ENCODE measurements at places on chromosomes 11 and 22.

DNA sequence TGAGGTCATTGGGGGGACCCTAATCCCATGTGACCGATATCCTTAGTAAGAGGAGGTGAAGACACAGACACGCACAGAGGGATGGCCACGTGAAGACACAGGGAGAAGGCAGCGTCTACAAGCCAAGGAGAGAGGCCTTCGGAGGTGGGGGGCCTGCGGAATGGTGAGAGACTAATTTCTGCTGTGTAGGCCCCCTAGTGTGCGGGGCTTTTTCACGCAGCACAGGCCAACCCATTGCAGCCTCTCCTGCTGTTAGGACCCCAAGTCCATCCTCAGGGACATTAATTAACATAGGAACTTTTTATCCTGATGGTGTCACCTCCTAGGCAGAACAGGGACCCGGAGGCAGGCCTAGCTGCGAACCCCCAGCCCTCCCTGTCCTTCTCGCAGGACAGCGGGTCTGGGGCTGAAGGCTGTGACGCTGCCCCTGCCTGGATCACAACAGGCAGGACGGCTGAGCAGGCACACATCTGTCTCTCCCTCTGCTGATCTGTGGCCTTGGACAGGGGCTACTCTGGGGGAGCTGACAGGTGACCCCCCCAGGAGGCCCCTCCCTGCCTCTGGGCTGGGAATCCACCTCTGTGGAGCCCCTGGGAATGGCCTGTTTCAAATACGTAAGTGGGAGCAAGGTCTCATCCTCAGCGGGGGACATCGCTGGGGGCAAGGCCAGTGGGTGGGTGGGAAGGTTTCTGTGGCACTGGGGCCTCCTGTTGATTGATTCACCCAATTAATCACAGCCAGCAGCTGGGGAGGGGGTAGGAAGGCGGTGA is 7.9 kb downstream of the ASCL2 start:
- no peak for DNase-seq

GRCh38 chr11:103085758-103086365 is 6.1 kb downstream of the DCUN1D5 start:
- no peak for DNase-seq

GRCh38 chr22:36398601-36399471 is 11.1 kb upstream of the MYH9 start:
- DNase-seq = no peak

DNA sequence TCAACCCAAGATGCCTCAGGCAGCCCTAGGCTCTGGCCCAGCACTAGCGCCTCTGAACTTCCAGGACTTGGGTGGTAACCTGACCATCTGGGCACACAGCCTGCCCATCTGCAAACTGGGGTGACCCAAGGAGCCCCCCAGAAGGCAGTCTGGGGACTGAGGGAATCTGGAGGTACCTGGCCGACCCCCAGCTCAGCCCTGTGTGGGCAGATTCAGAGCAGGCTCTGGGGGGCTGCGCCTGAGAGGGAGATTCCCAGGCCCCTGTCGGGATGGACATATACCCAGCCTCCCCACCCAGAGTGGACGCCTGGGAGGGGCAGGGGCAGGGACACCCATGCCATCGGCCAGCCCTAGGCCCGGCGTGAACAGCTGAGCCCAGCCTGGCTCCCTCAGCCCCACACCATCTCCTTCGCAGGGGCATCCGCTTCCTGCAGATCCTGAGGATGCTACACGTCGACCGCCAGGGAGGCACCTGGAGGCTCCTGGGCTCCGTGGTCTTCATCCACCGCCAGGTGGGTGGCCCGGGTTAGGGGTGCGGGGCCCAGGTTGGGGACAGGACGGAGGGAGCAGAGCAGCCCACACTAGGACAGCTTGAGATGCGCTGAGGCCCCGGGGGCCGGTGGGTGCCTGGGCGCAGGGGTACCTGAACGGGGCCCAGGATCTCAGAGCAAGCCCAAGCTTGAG is 126.9 kb downstream of the KCNQ1 start:
- no peak for DNase-seq

GRCh38 chr22:37054056-37054395 is 2.5 kb downstream of the KCTD17 start:
- DNase-seq = no peak

GRCh38 chr11:128928400-128928799 is 14.3 kb downstream of the TP53AIP1 start:
- DNase-seq = peak; percentile 23

DNA sequence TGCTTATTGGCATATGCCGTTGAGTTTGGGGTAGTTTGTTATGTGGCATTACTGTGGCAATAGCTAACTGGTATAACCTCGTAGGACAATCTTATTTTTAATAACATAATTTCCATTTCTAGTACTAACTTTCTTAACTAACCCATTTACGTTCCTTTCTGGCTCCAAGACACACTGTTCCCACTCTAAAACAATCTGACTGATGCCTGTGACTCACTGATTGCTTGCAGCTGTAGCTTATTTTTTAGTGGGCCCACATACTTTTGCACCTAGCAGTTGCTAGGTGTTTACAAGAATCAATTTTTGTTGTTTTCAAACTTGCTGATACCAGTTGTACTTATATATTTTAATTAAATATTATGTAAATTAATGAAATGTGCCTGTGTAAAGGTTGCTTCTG is 52.2 kb downstream of the FAT3 start:
- no peak for DNase-seq

- DNase-seq = no peak
These were observed 26.5 kb downstream of the ATXN10 start for GRCh38 chr22:45698094-45698493.

DNA sequence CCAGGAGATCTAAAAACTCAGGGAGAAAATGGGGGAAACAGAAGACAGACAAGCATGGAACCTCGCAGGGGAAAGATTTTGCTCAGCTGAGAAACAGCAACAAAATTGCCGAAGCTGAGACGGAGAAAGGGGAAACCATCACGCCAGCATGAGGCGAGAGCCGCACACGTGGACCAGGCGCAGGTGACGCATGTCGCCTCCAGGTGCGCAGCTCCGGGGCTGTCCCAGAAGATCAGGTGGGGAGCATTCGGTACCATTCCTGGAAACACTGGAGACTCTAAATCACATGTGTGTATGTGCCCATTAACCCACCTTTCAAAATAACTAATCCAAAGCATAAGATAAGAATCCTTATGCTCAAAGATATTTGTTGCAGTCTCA is 121.7 kb downstream of the BRD1 start:
- no peak for DNase-seq

DNA sequence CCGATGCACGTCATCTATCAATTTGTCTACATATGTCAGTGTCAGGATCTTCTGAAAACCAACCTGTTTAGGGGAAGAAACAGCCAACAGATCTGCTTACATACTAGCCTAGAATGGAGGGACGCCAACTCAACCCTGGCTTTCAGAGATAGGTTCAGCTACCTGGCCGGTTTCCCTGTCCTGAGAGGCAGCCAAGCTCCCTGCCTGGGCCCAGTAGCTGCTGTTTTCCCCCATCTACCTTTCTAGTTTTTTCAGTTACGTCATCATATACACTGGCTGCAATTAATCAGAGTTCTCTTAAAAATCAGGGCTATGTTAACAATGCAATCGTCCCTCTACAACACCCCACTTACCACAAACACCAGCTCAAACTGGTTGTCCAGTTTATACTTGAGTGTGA is 1.0 kb downstream of the SRPRA start:
- DNase-seq = no peak

GRCh38 chr22:35217527-35217926 is 39.8 kb upstream of the HMGXB4 start:
- DNase-seq = no peak

GRCh38 chr11:126521196-126521595 is 165.7 kb downstream of the ST3GAL4 start:
- DNase-seq = no peak

DNA sequence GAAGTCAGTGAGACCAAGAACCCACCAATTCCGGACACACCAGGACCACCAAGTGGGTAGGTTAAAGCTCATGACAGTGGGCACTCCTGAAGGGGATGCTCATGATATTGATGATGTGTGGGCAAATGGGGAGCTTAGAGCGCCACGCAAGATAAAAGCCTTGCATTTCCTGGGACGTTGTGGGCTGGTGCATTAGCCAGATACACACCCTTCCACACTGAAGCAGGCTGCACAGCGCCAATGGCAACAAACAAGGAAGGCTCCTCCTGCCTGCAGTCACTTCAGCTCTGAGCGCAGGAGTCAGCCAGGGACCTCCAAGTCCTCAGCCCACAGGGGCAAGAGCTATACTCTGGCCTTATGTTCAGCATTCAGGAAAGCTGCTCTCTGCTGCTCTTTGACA is 20.6 kb downstream of the TMEM218 start:
- no peak for DNase-seq

GRCh38 chr11:86035164-86035563 is 33.7 kb downstream of the PICALM start:
- no peak for DNase-seq

DNA sequence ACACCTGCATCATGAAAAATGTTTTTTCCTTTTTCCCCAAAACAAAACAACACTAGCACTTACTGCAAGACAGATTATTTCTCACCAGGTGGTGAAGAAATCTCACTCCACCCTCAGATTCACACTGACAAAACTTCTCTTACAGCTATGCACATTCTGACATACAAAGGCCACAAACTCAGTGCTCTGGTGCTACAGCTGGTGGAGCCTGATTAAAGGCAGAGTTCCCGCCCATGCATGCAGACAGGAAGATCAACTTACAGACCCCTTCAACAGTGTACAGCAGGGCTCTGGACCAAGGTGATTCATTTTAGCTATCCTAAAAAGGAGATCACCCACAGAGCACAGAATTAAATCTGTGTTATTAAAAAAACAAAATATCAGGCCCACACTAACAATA is 112.6 kb downstream of the CADM1 start:
- DNase-seq = no peak

- no peak for DNase-seq
These were observed 2.9 kb downstream of the IFITM5 start for GRCh38 chr11:296171-297050.

DNA sequence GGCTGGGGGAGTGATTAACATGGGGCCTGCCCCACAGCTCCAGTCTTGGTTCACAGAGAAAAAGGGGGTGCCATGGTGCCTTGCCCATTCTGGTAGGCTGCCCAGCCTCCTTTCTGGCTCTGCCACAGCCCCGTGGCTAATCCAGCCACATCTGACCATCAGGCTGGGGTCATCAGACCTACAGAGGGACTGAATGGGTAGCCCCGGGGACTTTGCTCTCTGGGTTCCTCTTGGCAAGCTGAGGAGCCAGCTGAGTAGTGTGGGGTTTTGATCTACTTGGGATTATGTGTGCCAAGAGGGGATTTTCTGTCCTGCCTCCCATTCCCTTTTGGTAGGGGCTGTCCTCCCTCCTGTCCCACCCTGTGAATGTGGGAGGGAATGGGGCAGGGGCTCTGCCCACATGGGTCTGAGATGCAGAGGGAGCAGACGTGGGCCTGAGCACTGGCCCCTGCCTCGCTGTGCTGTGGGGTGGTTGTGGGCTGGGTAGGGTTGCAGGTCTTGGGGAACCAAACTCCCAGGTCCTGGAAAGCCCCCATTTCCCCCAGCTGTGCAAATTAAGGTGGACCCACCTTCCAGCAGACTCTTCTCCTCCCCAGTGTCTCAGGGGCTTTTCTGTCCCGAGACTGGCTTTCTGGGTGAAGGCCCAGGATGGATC is 32.0 kb downstream of the CD82 start:
- DNase-seq = no peak

DNA sequence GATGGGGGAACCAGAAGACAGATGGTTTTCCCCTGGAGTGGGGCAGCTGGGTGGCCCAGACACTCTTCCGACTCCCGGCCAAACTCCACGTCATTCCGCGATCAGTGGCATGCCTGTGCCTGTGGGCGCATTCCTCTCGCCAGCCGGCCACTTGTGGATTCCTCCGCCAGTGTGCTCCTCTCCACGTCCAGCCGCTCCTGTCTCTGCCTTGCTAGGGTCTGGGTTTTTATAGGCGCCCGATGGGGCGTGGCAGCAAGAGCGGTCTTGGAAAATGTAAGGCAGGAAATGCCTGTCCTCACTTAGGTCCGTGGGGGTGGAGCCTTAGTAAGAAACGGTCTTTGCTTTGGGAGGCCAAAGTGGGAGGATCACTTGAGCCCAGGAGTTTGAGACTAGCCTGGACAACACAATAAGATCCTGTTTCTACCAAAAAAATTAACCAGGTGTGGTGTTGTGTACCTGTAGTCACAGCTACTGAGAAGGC is 81.6 kb upstream of the SEPTIN5 start:
- no peak for DNase-seq

DNA sequence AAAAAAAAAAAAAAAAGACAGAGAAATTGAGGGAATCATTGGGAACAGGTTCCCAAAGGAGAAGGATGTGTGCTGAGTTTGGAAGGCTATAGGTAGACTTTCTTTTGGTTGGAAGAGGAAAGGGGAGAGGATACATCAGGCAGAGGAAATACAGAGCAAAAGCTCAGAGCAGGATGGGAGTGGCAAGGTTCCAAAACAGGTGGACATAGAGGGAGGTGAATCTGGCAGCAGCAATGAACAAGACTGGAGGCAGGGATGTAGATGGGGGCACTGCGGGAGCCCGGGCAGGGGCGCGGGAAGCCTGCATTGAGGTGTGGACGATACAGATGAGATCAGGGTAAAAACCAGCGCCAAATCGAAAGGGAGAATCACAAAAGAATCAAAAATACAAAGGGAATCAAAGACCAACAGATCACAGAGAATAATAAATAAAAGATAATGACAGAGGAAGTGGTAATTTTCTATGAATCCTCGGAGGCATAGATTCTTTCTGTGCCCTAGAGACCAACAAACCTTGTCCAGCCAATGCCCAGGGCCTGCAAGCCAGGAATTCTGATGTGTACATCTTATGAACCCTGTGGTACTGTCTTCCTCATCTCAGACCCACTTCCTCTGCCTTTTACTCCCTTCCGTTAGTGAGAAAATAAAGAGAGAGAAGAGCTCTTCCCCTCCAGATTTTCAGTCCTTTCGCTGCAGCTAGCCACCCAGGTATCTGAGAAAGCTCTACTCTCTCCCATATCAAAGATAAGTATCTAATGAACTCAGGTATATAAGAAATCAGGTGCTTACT is 70.3 kb downstream of the SLC1A2 start:
- DNase-seq = no peak

DNA sequence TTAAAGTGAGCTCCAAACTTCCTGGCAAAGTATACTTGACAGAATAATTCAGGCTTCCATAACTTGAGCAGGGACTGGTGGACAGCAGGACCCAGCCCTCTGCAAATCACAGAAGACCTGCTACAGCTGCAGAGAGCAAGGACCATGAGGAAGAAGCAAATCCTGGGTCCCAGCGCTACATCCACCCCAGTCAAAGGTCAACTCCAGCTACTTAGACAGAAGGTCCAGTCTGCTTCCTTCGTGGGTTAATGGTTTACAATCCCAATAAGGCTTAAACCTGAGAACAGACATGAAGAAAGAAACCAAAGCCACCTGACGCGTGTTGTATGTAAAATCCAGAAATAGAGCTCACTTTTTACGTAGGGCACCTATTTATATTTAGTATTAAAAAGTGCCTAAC is 57.7 kb downstream of the SHANK2 start:
- DNase-seq = no peak

- DNase-seq = no peak
These were observed 292.8 kb upstream of the SYN3 start for GRCh38 chr22:33350961-33351360.

GRCh38 chr11:124894606-124895430 is 2.8 kb downstream of the ROBO4 start:
- DNase-seq = no peak
